H7 (cell line): ENCODE measurements at places on chromosomes 11 and 22. TPM values are rescaled to one million over a fixed set of nuclear protein-coding genes. Genes with fewer than 3 reads are reported as not detected.

Gene NRXN2
- total RNA-seq: 0.85 and 1.9 TPM in 2 replicates

DNA sequence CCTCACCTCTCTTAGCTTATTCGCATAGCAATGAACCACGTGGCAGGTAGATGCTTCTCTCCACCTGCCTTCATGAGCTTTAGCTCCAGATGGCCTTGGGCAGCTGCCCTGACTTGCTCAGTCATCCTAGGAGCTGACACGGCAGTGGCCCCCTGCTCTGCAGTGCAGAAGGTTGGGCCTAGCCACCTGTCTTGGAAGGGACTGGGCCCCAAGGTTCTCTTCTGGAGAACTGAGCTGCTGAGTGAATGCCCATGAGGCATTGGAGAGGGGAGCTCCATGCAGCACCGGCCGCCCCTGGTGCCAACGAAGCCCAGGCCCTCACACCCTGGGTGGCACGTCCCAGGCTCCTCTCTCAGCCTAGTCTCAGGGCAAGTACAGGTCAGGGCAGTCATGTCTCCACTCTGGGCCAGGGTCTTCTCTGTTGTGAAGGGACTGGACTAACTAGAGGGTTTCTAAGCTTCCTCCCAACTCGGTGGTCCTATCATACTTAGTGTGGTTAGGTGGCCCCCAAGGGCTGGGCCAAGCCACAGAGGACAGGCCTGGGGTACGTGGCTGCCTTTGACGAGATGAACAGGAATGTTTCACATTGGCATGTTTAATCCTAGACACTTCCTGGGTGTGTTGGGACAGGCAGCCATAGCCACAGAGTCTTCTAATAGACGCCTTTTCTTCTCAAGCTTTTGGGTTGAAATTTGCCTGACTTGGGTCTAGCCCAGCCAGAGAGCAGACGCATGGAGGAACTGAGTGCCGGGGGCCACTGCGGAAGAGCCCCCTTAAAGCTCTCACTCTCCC is 47.9 kb downstream of the ALX4 start:
- no peak for DNase-seq

GRCh38 chr11:11177156-11177808 is 175.8 kb downstream of the CSNK2A3 start:
- peak; percentile 25 for DNase-seq

Gene MS4A6E
- total RNA-seq: not detected in 2 replicates

DNA sequence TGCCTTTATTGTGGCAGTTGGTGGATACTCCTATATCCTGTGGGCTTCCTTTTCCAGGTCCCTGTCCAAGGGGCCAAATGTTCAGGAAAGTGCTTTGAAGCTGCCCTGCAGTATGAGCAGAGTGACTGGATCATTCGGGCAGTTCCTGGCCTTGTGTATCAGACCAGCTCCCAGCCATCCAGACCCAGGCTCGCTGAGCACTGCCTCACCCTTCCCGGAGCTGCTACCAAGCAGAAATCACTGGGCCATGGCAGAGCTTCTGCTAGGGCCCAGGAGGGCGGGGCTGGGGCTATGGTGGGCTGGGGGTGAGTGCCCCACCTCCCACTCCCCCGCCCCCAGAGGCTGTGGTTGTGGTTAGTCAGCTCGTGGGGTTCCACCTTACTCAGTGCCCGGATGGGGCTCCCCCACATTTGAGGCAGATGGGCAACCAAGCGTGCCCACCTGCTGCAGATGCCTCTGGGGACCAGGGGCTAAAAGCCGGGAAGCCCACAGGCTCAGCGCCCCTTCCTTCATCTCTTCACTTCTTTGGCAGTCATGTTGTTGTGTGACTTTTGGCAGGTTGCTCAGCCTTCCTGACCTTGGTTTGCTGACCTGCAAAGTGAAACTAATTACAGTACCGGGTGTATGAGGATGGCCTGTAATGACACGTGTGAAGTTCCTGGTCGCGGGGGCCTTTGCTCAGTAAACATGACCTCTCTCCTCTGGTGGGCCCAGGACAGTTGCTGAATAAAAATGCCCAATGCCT is 2.1 kb upstream of the LRRC32 start:
- DNase-seq: no peak

Gene C11orf87
- not detected in 2 replicates for total RNA-seq

Gene SLC6A5
- total RNA-seq: 0.30 TPM in 1 of 2 replicates, not detected in the other

DNA sequence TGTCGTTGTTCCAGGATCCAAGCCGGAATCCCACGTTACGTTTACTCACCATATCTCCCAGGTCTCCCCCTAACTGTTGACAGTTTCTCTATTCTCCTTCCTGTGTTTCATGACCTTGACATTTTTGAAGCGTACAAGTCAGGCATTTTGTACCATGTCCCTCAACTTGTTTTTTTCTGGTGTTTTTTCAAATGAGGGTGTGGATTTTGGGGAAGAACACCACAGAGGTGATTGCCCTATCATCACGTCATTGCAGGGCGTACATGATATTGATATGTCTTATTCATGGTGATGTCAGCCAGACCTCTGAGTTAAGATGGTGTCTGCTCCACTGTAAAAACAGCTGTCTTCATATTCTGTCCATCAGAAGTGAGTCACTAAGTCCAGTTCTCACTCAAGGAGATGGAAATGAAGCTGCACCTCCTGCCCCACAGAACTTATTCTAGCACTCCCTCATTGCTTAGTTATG is 28.3 kb upstream of the SOX10 start:
- DNase-seq: no peak
